Frontal cortex (tissue), 4 donors: ENCODE measurements at places on chromosomes 16 and 17. TPM values are rescaled to one million over a fixed set of nuclear protein-coding genes. Genes with fewer than 3 reads are reported as not detected.

Gene TACO1
- 6.1 TPM for total RNA-seq

Gene TNFSF12
- 3.7 TPM for total RNA-seq

DNA sequence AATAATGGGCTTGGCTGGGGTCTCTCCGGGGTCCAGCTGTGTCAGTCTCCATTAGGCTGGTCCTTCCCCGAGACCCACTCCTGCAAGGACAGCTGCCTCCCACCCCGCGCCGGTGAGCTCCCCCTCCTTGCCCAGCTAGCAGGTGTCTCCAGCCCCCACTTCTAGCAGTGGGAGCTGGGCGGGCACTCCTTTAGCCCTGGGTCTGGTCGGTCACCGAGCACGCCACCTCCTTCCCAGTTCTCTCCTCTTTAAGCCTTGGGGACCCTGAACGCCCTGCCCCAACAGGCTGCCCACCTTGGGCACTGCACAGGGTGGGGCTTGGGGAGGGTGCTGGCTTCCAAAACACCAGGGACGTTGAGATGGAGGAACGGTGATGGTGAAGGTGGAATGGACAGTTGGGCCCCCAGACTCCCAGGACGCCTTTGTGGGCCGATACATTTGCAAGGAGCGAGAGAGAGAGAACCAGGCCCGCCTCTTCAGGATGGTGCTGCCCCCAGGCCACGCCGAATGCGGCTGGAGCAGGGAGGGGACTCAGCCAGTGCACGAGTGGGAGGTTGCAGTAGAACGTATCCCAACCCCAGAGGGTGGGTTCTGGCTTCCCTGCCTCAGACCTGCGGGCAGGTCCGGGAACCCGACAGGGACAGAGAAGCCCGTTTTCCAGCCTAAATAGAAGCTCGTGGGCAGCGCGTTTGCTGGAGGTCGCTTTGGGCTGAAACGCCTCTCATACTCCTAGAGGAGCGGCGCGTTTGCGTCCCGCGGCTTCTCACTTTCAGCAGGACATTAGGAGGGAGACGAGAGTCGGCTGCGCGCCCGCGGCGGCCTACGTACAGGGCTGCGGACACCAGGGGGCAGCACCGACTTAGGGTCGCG lies 10.7 kb downstream of the TBX2 start:
- DNase-seq: peak; percentile 78

- peak; percentile 50 for DNase-seq
Measured at GRCh38 chr16:82633964-82634600, 7.3 kb downstream of the CDH13 start.

DNA sequence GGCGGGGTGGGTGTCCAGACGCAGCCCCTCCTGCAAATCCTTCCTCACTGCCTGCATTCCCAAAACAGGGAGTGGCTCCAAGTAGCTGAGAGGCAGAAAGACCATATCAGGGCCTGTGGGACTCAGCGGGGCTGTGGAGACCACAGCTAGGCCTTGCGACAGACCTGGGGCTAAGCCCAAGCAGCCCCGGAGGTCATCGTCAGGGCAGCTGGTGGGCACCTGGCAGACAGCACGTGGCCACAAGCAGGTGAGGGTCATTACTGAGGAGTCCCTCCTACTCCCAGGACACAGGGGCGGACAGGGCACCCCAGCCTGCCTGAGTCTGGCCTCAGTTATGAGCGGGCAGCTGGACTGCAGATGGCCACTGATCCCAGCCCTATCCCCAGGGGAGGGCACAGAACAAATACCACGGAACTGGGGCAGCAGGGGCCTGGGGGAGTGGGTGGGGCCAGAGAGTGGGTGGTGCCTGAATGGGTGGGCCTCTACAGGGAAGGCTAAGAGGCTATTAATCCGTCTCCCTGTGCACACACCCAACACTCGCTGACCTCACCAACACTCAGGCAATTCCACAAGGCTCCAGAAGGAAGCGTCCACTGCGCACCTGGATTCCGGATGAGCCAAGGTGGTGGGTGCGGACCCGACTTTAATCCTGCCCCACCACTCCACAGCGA lies 8.5 kb downstream of the HS3ST6 start:
- no peak for DNase-seq

Gene C16orf86
- 2.0 TPM for total RNA-seq

Gene RPH3AL
- total RNA-seq: 3.3 TPM

- DNase-seq: no peak
Measured at GRCh38 chr17:1234455-1234854, 35.8 kb upstream of the BHLHA9 start.

- peak; percentile 35 for DNase-seq
Measured at GRCh38 chr17:82228278-82228841, 482 bp upstream of the SLC16A3 start.

Gene PCGF2
- total RNA-seq: 8.2 TPM

Gene BMERB1
- total RNA-seq: 81.1 TPM

DNA sequence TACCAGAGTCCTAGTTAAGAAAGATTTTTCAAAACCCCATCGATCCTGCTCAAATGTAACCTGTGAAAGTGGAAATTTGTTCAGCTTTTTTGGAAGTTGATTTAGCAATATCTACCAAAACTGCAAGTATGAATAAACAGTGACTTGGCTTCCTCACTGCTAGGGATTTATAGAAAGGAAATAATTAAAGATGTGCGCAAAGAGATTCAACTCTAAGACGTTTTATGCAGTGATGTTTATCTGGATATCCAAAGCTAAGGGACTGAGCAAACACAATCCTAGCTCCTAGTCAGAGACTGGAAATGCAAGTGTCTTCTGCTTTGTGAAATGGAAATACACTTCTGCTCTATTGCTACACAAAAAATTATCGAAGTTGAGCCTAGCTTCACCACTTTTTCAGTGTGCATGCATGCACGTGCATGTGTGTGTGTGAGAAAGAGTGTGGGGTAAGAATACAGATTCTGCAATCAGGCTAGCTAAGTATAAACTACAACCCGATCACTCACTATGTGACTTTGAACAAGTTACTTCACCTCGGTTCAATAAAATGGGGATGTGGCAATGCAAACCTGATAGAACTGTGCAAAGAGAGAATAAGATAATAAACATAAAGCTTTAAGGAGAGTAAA lies 52.1 kb upstream of the FOXF1 start:
- DNase-seq: no peak

Gene GCGR
- not detected for total RNA-seq

Gene SLC38A8
- total RNA-seq: not detected

DNA sequence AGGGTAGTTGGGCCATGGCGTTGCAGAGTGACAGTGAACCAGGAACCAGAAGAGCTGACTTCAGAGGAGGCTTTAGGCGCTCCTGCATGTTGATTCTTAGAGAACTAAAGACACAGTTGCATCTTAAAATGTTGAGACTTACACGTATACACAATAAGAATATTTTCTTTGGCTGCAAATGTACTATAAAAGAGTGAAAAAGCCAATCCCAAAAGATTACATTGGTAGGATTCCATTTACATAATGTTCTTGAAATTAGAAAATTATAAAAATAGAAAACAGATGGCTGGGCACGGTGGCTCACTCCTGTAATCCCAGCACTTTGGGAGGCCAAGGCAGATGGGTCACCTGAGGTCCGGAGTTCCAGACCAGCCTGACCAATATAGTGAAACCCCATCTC lies 738.8 kb downstream of the WWOX start:
- no peak for DNase-seq

DNA sequence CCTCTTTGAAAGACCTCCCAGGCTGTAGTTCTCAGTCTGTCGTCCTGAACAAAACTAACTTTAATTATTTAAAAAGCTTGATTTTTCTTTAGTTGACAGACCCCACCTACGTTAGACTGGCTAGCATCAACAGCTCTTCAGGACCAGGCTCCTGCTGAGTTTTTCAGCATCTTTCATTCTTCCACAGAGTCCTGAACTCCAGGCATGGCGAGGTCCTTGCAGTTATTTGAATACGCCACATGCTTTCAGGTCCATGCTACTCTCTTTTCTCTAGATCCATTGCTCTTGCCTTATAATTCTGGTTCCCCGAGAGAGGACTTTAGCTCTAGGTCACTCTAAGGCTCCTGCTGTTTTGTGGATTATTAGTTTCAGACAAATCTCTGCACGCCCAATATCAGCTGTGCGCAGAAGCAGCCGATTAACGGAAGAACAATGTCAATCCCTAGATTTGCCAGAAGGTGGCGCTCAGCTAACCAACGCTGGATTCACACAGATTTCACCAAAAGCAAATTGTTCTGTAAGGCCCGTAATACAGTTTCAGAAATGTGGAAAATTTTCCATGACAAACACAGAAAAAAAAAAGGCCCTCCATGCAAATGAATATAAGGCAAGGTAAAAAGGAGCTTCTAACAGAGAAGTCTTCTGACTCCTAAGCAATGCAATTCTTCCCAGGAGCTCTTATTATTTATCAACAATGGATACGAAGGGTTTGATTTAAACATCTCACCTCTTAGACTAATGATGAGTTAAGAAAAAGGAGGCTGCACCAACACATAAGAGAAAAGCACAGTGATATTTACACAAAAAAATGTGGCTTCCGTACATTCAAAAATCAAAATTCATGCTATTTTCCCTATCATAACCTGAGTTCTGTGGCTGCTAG lies 33.5 kb upstream of the BCO1 start:
- peak; percentile 22 for DNase-seq

- no peak for DNase-seq
Measured at GRCh38 chr17:57606111-57606875, 138.8 kb downstream of the CCDC182 start.

- DNase-seq: peak; percentile 71
Measured at GRCh38 chr17:29178750-29179231, 1.4 kb downstream of the MYO18A start.

GRCh38 chr17:27345141-27345904 lies 51.4 kb downstream of the WSB1 start:
- DNase-seq: no peak

Gene ADGRG1
- 19.6 TPM for total RNA-seq

DNA sequence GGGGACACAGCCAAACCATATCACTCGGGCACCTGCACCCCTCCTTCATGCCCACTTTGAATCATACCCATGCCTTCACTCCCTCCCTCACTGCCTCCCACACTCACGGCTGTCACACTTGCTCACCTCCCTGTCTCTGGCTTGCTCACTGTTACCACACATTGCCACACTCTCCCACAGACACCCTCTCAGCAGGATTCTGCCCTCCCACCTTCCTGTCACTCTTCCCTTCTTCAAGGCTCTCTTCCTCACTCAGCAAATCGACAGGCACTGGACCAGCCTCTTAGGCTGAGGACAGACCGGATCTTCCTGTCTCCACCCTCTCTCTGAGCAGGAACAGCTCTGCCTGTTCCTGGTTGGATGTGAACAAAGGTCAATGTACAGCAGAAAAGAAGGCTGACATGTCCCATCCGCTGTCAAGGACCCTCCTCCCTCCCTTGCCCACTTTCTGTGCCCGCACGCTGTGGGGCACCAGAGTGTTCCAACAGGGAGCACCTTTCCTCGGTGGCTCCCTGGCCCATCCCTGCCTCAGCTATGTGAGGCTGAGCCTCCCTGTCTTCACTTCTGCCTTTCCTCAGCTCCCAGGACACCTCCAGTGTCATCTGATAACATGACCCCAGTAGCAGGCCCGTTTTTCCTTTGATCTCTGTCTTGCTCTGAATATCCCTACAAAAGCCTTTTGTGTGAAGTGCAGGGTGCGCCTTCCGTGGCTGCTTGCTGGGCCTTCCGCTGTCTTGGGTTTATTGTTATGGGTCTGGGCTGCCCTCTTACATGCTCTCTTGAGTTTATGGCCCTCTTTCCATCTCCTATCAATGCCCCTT lies 47.0 kb downstream of the CCDC182 start:
- DNase-seq: no peak

Gene GDPD1
- total RNA-seq: 54.2 TPM

- no peak for DNase-seq
Measured at GRCh38 chr17:80272366-80272765, 11.7 kb downstream of the RNF213 start.

Gene SLC47A2
- under 0.01 TPM for total RNA-seq
